MV-4-11 (cell line): ENCODE measurements at places on chromosomes 16 and 17.

DNA sequence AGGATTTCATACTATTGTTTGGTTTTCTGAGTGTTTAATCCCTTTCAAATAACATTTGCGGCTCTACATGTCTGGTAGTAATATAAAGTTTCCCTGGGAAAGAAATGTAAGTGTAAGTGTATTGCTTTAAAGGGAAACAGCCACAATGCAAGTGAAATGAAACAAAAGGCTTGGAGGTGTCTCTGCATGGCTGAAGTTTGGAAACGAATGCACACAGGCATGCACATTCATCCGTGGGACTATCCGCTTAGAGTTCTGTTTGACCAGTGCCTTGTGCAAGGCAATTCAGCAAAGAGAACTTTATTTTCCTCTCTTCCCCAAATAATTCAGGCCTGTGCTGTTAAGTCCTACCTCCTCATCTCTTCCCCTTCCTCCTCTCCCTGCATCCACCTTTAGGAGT lies 56.1 kb upstream of the MRTFB start:
- DNase-seq: no peak

DNA sequence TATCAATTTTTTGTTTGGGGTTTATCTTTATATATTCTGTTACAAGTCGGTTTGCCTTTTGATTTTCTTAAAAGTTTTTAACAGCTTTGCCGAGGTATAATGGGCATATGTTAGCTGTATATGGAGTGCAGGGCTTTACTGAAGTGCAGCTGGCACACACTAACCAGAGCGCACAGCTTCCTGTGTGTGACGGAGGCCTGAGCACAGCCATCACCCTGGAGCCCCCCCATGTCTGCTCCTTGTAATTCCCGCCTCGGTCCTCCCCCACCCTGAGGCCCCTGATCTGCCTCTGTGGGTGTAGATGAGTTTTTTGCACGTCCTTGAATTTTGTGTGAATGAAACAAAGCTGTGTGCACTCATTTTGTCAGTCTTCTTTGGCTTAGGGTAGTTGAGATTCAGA lies 60.1 kb upstream of the ZNF750 start:
- no peak for DNase-seq

DNA sequence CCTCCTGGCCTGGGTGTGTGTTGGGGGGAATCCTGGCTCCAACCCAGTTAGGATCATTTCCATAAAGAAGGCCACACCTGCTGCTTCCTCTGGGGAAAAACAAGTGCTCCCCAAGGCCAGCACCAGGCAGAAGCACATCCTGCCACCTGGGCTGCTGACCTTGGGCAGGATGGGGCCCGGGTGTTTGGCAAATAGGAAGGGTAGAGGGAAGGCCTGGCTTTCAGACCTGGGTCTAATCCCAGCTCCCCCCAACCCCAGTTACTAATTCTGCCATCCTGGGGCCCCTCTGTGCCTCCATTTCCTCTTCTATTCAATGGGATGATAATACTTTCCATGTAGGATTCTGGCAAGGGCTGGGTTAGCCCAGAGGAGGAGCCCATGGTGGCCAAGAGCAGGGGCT lies 3.0 kb upstream of the NLRC5 start:
- no peak for DNase-seq

DNA sequence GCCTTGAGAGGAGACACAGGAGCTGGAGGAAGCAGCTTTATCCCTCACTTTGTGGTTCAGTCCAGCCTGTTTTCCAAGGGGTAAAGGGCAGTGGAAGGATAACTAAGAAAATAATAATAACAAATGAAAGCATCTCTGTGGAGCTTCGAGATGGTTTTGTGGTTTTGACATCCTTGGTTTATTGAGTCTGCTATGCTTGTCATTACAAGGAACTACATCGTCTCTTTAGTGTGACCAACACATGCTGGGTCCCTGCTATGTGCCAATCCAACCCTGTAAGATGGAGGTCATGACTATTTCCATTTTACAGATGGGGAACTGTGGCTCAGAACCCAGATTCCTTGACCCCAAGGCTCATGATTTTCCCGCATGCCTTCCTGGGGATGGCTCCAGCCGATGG lies 124.8 kb downstream of the MRM1 start:
- DNase-seq: no peak

GRCh38 chr16:89795676-89796075 lies 20.8 kb downstream of the FANCA start:
- no peak for DNase-seq

GRCh38 chr17:78922816-78923498 lies 2.2 kb downstream of the TIMP2 start:
- peak; percentile 90 for DNase-seq

DNA sequence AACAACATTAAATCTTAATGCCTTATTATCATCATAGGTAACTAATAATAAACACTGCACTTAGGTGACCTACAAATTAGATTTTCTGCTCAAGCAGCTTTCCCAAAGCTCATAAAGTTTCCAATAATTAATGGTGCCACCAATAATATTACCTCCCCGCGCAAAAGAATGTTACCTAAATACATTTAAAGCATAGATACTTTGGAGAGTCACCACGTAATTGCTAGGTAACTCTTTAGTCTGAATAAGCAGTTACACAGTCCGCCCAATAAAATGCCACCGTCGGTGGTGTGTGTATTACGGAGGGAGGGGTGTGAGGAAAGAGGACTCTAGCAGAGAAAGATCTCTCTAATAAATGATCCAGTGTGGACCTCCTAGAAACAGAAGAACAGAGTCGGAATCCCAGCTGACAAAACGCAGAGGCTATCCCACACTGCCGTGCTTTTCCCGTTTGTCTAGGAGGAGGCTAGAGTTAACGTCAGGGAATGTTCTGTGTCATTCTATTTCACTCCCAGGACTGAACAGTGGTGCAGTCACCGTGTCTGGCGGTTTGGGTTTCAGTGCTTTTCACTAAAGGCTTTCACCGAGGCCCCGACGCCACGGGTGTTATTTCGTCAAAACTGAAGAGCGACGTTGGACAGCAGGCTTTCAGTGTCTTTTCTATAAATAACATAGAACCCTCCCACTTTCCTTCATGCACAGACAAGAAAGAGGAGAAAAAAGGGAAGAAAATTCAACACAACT lies 630 bp downstream of the RNFT1 start:
- peak; percentile 90 for DNase-seq

GRCh38 chr17:17919169-17920107 lies 52.8 kb downstream of the TOM1L2 start:
- peak; percentile 54 for DNase-seq

DNA sequence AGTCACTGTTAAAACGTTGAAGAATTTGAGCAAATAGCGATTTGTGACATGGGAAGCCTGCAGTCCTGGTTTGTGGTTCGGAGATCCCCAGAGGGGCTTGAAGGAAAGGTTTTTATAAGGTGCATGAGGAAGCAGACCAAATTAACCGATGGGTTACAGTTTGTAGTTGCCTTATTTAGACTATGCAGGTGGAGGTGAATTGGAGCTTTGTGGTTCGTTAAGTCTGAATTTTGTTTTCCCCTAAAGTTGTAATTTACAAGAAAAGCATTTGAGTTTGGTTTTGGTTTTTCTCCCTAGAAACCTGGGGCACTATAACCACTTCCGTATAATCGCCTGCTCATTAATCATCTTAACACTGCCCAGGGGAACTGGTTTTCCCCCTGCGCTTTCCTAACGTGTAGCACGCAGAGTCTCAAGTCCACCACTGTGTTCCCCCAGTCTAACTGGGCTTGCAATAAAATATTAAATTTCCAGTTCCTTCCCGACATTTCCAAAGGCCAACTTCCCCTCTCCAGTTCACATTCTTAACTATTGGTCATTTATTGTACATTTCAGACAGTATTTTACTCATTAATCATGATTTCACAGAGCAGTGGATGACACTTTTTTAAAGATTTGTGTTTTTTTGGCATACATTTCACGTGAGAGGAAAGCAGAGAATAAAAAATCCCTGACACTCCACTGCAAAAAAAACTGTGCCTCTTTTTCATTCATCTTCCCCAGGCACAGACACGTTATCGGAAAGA lies 932 bp downstream of the ZNF267 start:
- DNase-seq: peak; percentile 82

DNA sequence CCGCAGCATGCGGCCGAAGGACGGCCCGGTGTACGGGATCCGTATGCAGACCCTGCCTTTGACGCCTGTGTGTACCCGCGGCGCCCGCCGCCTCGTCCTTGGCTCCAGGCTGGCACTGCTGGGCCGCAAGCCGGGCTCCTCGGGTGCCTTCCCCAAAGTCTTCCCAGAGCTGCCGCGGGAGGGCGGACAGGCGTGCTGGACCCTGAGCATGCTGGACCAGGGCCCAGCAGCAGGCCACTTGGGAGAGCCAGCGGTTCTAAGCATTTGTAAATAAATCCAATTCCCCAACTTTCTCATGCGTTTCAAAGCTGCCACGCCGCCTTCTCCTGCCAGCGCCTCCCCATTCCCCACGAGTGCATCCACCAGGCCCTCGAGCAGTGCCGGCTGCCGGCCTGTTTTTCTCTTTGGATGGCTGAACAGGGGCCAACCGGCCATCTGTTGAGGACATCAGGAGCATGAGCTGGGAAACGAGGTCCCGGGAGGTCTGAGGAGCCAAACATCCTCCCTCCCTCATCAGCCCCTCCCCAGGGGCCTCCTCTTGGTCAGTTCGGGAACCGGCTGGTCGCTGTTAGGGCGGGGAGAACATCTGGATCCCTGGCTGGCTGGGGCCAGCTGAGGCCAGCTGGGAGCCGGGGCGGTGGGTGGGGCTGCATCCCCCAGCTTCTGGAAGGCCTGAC lies 20.5 kb upstream of the PABPN1L start:
- no peak for DNase-seq

GRCh38 chr16:19102187-19102872 lies 11.4 kb upstream of the ITPRIPL2 start:
- no peak for DNase-seq

- no peak for DNase-seq
Observed at GRCh38 chr17:34164837-34165236, 90.2 kb upstream of the CCL2 start.

GRCh38 chr17:73466704-73467433 lies 155.1 kb upstream of the CDC42EP4 start:
- DNase-seq: no peak

DNA sequence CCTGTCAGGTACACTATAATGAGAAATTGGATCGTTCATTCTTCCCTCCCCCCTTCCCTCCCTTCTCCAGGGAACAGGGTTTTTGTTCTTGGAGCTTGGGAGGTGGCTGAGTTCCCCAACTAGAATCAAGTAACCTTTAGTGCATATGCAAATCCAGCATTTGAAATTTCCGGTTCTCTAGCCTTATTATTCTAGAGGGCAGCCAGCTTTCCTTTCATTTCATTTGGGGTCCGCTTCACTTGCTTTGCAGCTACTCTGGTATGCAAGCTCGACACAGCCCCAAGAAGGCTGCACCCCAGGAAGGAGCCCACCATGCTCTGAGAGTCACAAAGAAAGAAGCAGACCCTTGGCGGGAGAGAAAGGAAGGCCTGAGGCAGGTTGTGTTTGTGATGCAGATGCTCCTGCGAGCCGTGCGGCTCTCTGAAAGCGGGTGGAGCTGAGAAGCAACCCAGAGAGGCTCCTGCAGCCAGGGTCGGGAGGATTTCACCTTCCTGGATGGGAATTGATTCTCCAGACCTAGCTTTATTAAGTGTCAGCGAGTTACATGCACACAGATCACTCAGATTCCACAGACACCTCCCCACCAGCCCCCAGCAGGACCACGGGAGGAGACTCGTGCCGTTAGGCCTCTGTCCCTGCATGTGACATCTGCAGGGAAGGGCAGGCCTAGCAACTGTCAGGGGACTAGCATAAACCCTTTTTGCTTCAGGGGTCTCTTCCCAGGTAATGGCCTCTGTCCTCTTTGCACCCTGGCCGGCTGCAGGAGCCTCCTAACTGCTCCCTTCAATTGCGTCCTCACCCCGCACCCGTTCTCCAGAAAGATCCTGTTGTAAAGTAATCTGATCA lies 34.5 kb downstream of the PMM2 start:
- no peak for DNase-seq

GRCh38 chr16:16048904-16049582 lies 99.6 kb downstream of the ABCC1 start:
- no peak for DNase-seq

DNA sequence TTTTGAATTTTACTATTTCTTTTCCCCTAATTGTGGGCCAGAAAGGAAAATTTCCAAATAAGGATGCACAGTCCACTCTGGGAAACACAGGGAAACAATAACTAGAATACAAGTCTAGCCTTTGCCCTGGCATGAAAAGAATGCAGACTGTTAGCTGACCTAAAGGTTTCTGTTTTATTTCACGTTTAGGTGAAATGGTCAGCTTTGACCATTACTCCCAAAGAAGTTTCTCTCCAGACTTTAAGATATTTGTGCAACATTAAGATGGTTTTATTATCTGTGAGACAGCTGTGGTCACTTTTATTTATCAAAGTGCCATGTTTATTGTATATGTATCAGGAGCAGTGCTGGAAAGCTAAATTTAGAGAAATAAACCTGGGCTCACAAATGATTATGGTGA lies 163.9 kb downstream of the SPECC1 start:
- no peak for DNase-seq

DNA sequence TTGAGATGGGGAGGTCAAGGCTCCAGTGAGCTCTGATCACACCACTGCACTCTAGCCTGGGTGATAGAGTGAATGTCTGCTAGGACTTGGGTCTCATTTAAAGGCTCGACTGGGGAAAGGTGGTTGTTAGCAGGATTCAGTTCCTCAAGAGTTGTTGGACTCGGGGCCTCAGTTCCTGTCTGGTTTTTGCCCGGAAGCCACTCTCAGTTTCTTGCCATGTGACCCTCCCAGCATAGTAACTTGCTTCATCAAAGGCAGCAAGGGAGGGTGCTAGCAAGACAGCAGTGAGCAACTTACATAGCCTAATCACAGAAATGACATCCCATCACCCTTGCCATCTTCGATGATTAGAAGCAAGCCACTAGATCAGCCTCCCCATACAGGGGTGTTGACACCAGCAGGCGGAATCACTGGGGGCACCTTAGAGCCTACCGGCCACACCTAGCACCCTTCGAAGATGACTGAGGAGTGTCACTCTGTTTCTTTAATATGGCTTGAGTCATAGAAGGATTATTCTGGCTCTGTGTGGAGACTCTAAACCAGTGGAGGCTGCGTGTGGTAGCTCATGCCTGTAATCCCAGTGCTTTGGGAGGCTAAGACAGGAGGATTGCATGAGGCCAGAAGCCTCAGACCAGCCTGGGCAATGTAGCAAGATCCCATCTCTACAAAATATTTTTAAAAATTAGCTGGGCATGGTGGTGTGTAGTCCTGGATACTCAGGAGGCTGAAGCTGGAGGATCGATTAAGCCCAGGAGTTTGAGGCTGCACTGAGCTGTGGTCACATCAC lies 13.2 kb upstream of the SCNN1B start:
- DNase-seq: peak; percentile 84

- DNase-seq: peak; percentile 83
Observed at GRCh38 chr17:67260170-67260987, 15.4 kb upstream of the HELZ start.

GRCh38 chr17:62920300-62920699 lies 45.7 kb upstream of the TANC2 start:
- DNase-seq: no peak

DNA sequence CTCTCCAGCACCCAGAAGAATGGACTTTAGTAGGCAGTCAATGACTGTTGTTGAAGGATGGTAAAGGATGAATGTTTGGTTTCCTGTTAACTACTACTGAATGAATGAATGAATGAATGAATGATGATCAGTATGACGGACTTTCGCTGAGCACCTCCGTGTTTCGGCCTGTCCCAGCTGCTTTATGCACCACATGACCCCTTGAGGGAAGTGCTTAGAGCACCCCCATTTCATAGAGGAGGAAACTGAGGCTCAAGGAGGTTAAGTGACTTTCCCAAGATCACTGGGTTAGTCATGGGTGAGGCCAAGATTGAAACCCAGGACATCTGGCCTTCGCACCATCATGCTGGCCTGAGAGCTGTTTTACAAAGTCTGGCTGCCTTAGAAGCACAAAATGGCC lies 6.8 kb downstream of the KCNG4 start:
- DNase-seq: no peak

- DNase-seq: no peak
Observed at GRCh38 chr16:67442581-67443255, 11.8 kb downstream of the HSD11B2 start.
